ENCODE measurements at places on chromosomes 3 and 15.

GRCh38 chr3:183690402-183690995 lies 7.1 kb upstream of the YEATS2 start:
- no peak for DNase-seq

DNA sequence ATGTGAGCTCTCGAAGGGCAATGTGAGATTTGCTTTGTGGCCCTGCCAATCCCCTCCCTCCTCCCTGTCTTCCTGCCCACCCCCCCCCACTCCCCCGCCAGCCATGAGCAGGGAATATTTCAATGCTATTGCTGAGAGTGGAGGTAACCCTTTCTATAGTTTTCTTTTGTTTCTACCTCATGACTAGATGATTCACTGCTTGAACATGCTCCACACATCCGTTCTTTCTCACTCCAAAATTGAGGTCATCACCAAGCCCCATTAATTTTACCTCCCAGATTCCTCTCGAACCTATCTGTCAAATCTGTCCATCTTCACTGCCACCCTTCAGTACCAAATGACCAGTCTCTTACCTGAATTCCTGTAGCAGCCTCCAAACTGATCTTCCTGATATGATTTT lies 12.2 kb downstream of the ZNF774 start:
- no peak for DNase-seq

- no peak for DNase-seq
These were observed 354.2 kb upstream of the TBL1XR1 start for GRCh38 chr3:177551431-177551836.

DNA sequence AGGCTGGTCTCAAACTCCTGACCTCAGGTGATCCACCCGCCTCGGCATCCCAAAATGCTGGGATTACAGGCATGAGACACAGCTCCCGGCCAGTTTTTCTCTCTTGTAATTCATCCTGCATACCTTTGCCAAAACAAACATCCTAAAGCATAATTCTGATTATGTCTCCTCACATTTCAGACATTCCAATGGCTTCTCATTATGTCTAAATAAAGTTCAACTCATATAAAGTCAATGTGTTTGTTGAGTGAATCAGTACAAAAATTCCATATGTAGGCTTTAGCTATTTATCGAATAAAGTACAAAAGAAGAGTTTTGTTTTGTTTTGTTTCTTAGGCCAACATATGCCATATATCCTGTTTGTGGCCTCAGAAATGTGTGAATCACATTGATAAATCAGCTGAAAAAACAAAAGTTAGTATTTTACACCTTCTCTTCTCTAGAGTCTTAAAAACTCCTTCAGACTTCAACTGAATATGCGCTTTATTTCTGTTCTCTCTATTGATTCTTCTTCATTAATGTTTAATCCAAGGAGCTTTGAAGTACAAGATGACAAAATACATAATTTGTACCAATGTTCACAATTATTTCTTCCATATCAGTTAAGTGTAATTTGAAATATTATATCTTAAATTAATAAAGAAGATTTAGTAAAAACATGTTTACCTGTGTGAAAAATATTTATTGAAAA lies 165.8 kb downstream of the MECOM start:
- DNase-seq = no peak

DNA sequence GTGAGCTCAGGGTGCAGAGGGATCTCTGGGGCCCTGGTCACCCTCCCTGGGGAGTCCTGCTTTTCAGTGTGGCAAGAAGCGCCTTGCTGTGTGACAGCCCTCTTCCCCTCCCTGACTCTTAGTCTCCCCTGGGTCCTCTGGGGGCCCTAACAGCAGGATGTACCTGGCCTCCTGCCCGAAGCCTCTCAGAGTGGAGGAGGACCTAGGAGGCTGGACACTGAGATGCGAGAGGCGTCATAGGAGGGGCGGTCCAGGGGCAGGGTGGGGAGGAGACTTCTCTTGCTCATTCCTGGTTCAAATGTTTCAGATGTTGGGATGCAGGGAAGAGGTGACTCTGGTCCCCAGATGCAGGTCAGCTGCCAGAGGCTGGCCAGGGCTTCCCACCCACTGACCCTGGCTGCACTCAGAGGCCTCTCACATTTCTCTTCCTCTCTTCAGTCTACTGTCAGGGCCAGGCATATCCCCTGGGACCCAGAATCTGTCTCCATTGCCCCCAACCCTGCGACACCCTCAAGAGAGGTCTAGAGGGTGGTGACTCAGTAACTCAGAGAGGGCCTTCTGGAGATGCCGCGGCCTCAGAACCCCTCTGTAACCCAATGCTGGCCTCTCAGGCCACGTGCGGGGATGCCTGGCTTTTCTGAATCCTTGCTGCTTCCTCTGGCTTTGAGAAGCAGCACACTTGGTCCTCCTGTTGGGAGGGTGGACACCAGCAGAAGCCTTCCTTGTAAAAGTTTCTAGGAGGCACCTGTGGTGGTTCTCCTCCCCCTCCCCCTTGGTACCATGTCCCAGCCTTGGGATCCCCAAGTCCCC lies 25.9 kb downstream of the SNX33 start:
- DNase-seq = no peak

DNA sequence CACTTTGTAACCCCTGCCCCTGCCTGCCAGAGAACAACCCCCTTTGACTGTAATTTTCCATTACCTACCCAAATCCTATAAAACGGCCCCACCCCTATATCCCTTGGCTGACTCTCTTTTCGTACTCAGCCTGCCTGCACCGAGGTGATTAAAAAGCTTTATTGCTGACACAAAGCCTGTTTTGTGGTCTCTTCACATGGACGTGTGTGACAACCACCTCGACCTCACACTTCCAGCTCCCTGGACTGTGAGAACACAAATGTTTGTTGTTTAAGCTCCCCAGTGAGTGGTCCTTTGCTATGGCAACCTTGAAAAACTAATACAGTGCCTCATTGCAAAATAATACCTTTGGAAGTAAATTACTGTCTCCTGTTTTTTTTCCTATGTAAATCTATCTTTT lies 299.2 kb upstream of the POU1F1 start:
- DNase-seq = no peak

GRCh38 chr3:135633078-135633477 lies 332.4 kb upstream of the PPP2R3A start:
- no peak for DNase-seq

DNA sequence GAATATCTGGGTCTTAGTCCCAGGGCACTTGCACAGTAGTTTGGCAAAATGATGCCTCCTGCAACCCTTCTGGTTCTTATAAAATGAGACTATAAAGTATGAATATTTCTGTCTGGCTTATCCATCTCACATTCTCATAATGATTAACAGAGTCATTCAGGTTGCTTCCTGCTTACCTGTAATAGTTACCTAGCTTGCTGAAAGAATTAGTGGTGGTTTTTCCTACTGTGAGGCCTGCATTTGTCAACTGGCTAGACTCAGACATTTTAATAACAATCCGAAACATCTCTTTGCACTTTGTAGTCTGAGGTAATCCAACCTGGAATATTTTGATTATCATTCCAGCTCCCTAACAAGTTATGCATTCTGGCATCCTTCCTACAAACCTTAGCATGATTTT lies 75.6 kb upstream of the POU1F1 start:
- DNase-seq = no peak

GRCh38 chr3:151592287-151592686 lies 131.4 kb upstream of the IGSF10 start:
- no peak for DNase-seq

GRCh38 chr15:65305150-65305758 lies 777 bp downstream of the RNU5B-1 start:
- no peak for DNase-seq

- DNase-seq = no peak
These were observed 213.9 kb upstream of the SLC2A2 start for GRCh38 chr3:171240504-171240835.

DNA sequence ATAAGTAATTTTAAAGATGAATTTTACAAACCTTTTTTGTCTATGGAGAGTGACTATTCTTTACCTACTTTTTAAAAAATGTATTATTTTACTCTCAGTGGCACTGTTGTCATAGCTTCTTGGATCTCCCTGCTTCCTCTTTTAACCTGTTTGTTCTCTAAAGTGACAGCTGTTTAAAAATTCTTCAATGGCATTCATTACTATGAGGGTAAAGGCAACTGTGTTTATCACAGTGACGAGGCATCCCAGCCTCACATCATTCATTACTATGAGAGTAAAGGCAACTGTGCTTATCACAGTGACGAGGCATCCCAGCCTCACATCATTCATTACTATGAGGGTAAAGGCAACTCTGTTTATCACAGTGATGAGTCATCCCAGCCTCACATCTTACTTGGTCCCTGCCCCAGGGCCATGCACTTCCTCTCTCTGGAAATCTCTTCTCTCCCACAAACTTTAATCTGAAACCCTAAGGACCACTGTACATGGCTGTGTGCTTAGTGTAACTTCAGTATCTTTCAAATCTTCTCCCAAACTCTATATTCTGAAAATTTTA lies 101.7 kb upstream of the ZNF717 start:
- DNase-seq = no peak

GRCh38 chr3:5010706-5011554 lies 31.7 kb downstream of the BHLHE40 start:
- no peak for DNase-seq

- peak; percentile 92 for DNase-seq
These were observed 19.7 kb downstream of the TMEM43 start for GRCh38 chr3:14144423-14145075.

GRCh38 chr3:116005404-116005803 lies 382.1 kb downstream of the GAP43 start:
- no peak for DNase-seq

GRCh38 chr15:37625576-37625975 lies 308.9 kb upstream of the TMCO5A start:
- DNase-seq = no peak

DNA sequence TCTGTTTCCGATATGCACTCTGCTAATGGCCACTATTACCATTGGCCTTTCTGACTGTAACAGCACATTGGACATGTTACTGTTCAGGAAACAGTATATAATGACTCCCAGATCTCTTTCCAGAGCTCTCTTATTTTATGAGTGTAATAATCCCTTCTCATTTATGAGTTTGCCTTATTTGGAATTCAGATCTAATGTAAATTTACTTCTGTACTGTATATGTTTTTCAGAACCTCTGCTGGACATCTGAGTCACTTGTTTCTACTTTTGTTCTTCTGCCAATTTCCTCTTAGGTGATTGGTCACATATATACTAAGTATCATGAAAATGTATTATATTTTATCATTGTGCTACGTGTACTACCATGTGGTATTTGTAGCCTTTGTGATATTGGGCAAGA lies 30.5 kb downstream of the RSRC1 start:
- DNase-seq = no peak

DNA sequence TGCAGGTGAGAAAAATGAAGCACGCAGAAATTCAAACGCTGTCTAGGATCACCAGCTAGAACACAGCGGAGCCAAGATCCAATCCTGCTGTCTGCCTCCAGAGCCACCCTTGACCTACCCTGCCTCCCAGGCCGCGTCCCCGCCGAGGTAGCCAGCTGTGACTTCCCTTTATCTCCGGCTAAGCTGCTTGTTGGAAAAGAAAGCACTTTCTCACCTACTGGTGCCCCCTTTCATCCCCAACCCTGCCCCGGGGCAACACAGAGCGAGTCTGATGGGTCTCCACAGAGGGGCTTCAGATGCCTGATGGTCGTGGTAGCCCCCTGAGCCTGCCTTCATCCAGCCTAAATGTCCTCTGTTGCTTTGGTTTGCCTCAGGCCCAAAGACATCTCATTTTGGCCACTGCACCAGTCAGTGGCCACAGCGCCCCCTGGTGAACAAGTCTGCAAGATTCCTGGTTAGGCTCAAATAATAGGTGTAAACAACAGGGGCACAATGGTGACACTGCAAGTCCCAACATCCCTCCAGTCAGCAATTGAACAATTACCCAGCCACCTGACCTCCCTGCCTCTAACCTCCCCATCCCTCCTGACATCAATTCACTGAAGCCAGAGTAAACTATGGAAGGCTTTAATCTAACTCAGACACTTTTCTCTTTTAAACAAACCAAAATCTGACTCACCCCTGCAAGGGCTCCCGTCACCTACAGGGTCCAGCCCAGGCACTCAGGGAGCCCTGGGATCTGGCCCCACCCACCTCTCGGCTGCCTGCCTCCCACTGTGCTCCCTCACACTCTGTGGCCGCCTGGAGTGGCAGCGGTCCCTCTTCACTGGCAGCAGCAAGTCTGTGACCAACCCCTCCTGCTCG lies 27.3 kb upstream of the BCL2L10 start:
- DNase-seq = peak; percentile 77

DNA sequence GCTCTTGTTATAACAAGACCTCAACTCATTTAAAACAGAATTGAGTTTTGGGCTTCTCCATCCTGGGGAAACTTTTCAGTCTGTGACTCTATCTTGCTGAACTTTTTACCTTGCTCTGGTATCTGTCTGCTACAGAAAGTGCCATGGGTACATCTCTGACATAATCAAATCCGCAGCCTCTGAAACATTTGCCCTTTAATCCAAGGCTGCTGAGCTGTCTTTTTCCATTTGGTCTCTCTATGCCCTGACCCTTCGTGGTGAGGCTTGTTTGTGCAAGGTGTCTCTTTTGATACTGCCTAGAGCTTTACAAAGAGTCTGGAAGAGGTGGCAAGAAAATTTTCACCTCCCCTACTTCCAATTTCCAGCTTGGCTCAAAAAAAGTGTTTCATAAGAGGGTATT lies 11.3 kb downstream of the TMEM108 start:
- no peak for DNase-seq

DNA sequence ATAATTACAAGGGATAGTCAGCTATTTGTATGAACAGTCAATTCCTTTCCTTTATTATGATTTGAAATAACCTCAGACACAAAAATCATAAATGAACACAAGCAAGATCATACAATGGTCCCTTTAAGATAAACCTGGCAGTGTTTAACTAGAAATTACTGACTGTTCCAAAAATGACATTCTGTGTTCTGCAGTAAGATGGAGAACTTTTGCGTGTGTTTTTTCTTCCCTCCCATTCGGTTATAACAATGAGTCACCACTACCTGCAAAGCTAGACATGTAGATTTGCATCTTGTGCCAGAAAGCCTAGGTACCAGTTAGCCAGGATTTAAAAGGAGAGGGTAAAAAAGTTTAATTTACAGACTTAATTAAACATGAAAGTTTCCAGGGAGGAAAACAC lies 248.2 kb upstream of the ADAMTS9 start:
- DNase-seq = no peak

GRCh38 chr3:80052271-80052670 lies 284.5 kb upstream of the ROBO1 start:
- DNase-seq = no peak

- DNase-seq = no peak
These were observed 86.3 kb upstream of the MEX3B start for GRCh38 chr15:82132096-82132495.

GRCh38 chr3:47370887-47371697 lies 9.7 kb upstream of the PTPN23 start:
- DNase-seq = peak; percentile 23

GRCh38 chr3:134885877-134886621 lies 91.0 kb downstream of the EPHB1 start:
- no peak for DNase-seq

Data from NAMALWA (cell line).